ENCODE measurements at places on chromosomes 1 and 21.

DNA sequence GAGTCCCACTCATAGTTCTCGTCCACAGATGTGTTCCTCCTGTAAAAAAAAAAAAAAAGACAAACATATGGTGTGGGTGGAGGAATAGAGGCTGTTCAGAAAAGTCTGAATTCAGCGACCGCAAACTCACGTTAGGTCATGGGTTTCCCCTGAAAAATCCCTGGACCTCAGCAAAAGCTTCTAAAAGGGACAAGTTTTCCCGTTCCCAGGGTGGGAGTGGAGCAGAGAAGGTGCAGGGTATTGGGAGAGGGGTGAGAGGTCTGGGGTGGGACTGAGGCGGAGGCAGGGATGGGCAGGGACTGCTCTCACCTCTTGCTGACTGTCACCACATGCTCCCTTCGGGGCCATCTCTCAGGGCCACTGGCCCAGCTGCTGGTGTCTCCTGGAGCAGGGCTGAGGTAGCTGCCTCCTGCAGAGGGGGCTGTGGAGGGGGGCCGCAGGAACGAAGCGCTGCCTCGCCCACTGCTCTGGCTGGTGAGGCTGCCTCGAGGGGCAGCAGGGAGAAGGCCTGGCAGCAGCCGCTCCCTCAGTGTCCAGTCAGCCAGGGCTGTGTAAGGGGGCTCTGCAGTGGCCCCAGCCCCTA, 2.6 kb upstream of the TAGLN2 start:
- DNase-seq: no peak

- no peak for DNase-seq
Observed at GRCh38 chr1:234619794-234620247, 9.8 kb upstream of the IRF2BP2 start.

DNA sequence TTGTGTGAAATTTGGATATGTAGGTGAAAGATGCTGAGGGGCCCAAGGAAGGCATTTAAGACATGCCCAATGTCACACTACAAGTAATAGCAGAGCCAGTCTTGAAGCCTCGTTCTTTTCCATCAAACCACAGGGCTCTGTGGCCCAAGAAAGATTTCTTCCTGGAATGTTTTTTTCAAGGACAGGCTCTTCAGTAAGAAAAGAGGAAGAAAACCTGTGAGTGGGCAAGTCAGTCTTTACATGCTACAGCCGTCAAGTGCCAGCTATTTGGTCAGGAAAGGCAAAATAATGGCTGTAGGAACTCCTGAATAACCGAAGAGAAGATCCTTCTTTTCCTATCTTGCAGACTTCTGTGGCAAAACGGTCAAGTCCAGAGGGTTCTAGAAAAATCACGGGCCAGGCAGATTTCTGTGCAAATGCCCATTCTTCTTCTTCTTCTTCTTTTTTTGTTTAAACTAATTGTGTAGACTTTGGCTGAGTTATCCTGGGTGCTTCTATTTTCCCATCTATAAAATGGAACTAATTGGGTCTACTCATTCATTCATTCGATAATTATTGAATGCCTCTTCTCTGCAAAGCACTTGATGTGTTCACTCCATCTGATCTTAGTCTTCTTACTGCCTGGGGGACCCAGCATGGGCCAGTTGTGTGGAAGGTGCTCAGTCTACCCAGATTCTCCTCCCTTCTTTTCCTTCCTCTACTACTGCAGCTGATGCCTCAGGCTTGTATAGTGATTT, 1.9 kb upstream of the ID3 start:
- no peak for DNase-seq

GRCh38 chr1:69494221-69494620, 73.5 kb upstream of the LRRC7 start:
- no peak for DNase-seq

DNA sequence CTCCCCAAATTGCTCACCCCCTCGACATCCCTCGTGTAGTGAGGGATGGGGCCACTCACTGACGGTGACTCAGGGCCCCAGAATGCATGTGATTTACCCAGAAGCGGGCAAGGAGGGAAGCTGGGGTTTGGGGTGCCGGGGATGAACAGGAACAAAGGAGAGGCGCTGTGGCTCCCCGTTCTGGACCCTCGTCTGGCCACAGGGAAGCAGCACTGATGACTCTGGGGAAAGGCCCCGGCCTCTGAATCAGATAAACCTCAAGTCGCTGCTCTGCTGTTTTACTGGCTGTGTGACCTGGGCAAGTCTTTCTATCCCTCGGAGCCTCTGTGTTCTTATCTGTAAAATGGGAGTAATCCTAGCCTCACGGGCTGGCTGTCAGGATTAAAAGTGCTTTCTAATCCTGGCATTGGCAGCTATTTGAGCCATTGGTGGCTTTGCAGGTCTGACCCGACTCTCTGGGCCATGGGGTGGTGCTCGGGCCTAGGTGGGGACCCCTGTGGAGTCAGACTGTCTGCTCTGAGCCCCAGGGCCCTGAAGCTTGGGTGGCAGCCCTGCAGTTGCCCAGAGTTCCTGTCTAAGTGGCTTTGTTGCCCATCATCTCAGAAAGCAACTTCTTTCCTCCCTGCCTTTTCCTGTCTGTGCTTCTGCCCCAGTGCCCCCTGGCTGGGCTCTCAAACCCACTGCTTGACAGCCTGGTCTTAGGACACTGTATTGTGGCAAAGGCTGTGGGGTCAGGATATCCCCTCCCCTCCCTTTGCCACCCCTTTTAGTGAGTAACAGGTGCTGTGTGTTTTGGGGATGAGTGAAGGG, 5.5 kb downstream of the TNFRSF1B start:
- DNase-seq: no peak

DNA sequence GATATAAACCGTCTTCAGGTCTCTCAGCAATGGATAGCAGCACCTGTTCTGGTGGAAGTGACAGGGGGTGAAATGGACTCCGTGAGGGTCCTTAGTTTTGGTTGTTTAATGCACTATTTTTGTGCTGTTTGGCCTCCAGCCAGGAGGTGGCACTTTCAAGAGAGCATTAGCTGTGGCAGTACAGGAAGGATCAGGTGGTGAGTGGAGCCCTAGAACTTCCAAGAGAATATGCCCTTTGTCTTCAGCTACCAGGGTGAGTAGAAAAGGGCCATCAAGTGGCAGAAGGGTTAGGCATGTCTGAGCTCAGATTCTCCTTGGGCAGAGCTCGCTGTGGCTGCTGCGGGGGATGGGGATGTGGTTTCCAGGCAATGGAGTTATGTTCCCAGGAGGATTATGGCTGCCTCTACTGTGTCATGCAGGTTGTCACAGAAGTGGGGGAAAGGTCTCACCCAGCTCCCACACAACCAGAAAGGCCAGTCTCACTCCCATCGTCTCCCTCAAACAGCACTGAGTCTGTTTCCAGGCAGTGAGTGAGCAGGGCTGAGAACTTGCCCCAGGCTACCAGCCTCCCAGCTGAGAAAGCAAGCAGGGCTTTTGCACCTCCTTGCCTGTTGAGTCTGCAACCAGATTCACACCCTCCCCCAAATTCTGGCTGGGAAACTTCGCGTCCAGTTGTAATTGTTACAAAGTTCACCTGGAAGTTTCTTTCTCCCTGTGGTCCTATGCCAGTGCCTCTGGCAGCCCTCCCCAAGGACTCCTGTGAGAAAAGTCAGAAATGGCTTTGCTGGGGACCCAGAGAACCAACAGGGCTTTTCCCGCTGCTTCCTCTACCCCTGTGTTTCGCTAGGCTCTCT, 39.1 kb upstream of the TTLL7 start:
- DNase-seq: no peak

DNA sequence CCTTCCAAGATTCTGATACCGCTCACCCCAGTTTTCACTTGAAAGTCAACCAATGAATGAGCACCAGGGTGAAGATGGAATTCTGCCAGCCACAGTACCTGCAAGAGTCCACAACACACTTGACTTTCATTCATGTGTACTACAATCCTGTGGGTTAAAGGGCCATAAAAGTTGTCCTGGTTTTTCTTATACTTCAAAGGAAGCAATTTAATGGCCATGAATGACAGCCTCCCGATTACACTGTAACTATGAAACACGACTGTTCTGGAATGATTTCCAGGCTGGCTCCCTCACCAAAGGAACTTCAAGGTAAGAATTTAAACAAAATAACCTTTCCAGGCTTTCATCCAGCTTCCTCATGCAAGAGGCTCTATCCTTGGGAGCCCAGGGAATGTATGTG, 502.8 kb downstream of the SMYD3 start:
- no peak for DNase-seq

DNA sequence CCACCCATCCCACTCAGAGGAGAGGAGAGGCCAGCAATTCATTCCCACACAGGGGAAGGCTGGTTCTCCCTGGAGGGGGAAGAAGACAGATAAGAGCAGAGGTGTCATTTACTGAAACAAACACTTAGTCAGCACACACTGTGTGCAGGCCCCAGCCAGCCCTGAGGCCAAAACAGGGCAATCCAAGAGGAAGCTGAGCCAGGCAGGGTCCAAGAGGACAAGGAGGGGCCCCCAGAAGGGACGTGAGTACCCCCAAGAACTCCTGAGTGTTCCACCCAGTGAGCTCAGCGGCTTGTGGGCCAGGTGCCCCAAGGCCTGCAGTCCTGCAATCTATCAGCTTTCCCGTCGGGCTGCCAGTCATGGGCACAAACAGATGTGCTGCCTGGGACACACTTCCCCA, 15.8 kb downstream of the ADGRB2 start:
- no peak for DNase-seq

DNA sequence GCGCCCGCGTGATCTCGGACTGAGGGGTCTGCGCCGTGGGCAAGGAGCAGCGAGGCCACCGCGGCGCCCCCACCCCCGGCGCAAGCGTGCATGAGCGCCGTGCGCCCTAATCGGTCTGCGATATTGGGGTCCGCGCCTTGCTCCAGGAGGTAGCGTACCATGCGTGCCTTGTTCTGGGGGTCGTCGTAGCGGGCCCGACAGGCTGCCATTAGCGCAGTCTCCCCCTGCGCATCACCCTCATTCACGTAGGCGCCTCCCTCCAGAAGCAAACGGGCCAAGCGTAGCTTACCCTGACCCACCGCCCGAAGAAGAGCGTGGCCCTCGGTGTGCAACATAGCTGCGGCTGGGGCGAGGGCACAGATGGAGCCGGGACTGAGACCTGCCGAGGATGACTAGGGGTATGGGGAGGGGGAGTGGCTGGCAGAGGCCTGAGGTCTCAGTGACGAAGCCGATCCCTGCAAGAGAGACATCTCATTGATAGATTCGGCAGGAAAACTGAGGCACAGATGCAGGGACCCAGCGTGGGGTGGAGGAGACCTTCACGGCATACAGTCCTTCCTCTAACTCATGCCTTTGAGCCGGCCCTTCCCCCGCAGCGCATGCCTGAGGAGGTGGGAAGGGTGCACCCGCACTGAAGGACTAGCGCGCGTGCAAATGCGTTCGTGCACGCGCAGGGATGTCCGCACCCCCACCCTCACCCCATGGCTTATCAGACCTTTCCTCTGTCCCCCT, 2.8 kb downstream of the ANKRD34A start:
- no peak for DNase-seq

- DNase-seq: no peak
Observed at GRCh38 chr1:242224461-242224860, 225.6 kb upstream of the MAP1LC3C start.

DNA sequence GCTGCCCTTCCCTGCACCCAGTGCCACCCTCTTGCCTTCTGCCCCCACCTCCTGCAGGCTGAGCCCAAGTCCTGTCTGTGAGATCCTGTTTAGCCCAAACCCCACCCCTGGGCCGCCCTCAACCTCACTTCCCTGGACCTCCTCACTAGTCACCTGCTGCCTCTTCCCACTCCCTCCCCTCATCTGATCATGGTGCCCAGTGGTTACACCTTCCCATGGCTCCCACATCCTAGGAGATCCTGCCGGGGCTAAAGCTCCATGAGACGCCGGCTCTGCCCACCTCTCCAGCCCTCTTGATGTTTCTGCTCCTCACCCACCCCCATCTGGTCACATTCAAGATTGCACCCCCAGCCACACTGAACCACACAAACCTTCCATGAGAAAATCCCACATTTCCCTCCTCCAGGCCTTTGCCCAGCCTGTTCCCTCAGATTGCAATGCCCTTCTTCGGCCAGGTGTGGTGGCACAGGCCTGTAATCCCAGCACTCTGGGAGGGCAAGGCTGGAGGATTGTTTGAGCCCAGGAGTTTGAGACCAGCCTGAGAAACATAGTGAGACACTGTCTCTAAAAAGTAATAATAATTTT, 17.0 kb downstream of the TTC39A start:
- DNase-seq: no peak

GRCh38 chr1:242718967-242719366, 194.5 kb upstream of the PLD5 start:
- no peak for DNase-seq

DNA sequence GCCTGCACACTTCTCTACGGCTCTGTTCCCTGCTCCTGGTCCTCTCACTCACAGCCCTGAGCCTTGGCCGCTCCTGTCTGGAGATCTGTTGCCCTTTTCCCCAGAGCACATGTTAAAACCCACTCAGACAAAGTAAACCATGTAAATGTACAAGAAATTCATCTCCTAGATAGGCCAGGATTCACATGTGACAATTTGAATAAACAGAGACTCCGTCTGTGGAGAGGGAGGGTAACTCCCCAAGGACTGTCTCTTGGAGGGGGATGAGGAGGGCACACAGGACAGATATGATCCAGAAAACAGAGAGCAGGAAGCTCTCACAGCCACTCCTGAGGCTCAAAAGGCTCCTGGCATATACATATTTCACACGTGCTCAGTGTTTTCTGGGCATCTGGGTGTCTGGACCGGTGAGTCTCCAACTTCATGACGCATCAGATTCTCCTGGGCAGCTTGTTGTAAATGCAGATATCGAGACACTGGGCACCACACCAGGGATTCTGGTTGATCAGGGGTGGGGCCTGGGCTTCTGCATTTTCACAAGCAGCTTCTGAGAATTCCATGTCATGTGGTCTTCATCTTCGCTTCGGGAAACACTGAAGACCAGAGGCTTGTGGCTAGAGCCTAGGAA, 6.4 kb upstream of the KAZN start:
- no peak for DNase-seq

GRCh38 chr1:25068316-25068715, 138.2 kb upstream of the RUNX3 start:
- DNase-seq: no peak

- no peak for DNase-seq
Observed at GRCh38 chr1:206895837-206896242, 1.4 kb upstream of the IL24 start.

GRCh38 chr1:69305621-69306020, 262.1 kb upstream of the LRRC7 start:
- DNase-seq: no peak

DNA sequence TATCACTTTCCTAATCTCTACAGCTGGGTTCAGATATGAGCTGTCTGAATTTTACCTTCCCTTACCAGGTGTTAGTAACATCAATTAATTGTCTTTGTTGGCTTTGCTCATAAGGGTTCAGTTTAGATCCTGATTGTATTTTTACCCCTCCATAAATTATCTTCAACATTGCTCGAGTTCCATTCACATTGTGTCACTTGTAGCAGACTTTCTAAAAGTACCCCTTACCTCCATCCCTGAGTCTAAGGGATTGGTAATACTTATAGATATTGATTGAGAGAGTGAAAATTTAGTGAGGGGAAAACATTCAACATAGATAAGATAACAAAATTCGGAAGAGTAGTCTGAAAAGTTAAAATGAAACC, 7.3 kb downstream of the RASAL2 start:
- DNase-seq: no peak

DNA sequence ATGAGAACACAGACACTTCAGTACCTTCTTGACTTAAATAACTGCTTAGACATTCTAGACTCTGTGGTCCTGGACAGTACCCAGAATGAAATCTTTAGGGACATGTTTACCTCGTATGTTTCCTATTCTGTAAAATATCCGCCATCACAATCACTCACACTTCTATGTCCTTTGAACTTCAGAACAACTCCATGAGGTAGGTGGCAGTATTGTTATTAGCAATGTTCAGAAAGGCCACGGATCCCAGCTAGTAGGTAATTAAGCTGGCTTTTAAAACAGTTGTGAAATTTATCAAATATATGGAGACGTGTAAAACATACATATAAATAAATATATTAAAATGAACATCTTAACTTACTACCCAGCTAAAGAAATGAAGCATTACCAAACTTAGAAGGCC, 83.4 kb downstream of the CACHD1 start:
- DNase-seq: no peak

Measured in putamen (tissue), 1 donor.